Right lobe of liver (tissue), 6 donors: ENCODE measurements at places on chromosomes 3 and 15. TPM values are rescaled to one million over a fixed set of nuclear protein-coding genes. Genes with fewer than 3 reads are reported as not detected.
A peak's percentile ranks its signal among the peaks of the same experiment; 100 is the strongest.

Gene SNUPN
- 11.5 TPM for total RNA-seq

DNA sequence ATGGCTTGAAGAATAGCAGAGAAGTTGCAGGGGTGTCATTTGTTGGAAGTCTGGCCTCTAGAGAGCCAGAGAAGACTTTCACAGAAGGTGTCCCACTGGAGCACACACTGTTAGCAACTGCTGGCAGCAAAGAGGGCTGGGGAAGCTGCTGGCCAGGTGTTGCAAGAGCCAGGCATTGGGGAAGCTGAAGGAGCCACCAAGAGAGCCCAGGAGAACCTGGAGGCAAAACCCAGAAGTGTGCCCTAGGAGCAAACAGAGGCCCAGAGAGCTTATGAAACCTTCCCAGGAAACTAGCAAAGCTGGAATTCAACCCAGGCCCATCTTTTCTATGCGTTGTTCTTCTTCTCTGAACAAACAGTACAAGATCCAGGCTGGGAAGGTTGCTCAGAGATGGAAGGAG is 132.7 kb upstream of the TRIM42 start:
- no peak for DNase-seq

- DNase-seq, result no peak
Observed at GRCh38 chr15:85540085-85540797, 159.8 kb downstream of the AKAP13 start.

DNA sequence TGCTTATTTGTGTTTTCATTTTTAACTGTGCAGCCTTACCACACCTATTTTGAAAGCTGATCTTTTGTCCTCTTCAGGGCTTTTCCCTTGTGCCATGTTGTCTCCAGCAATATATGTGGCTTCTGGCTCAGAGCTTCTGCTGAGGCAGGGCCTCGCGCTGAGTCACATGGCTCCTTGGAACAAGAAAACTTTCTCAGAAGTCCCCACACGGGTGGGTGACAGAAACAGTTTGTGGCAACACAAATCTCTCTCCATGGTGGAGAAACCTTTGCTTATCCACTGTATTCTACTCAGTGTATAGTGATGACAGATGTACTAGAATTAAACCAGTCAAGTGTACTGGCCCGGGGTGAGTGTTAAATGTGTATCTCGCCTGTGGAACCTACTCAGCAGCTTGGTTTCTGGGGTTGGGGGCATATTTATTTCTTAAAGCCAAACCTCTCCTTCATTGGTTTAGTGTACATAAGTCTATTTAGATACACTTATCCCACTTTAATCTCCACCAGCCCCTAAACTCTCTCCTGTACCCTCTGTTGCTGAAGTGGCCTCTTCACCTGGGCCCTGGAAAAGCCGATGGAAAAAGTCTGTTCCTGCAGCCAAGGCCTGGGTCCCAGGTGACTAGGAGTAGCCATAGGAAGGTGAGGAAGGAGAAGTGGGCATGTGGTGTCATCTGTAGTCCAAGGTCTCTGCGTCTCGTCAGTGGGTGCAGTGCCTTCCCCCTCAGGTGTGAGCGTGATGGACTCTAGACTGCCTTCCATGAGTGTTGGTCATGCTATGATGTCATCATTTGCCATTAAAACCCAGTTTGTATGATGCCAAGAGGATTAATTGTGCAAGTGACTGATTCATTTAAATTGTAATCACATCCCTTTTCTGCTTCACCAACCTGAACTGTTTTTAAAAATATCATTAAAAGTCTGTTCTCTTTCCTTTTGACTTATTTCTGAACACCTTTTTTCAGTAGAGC is 3.2 kb upstream of the FBXL22 start:
- no peak for DNase-seq

GRCh38 chr3:178205740-178206139 is 330.5 kb upstream of the KCNMB2 start:
- DNase-seq, result no peak

GRCh38 chr3:127456471-127457093 is 134.0 kb downstream of the TPRA1 start:
- DNase-seq, result peak; percentile 38

DNA sequence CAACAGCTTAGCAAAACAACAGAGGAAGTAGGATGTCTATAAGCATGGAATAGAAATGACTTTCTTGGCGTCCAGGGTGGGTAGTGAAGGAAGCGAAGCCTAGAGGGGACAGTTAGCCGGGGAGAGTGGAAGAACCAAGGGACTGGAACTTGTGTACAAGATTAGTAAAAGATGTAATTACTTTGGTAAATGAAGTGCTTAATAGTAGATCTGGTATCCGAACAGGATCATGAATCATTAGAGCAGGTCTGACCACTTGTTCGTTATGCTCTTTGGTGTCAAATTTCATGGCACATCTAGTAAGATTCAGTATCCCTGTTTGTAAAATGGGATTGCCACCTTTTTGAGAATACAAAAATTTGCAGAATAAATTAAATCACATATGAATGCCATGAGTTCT is 112.5 kb upstream of the MLF1 start:
- no peak for DNase-seq
